ENCODE measurements at places on chromosomes 1 and 21.

DNA sequence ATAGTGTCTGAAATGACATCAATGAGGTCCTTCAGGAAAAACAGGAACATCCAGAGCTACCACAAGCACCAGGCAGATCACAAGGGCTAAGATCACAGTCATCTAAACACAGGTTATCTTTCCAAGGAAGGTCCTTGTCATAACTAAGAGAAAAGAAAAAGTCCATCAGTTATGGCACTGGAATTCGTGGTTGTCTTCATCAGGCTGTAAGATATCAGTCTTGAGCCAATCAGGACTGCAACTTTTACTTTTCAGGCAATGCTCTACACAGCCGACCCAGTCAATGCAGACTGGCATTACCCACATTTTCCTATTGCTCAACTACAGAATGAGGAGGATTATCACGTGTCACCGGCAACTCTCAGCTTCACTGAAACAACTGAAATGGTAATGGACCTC, 26.4 kb downstream of the SORT1 start:
- no peak for DNase-seq

DNA sequence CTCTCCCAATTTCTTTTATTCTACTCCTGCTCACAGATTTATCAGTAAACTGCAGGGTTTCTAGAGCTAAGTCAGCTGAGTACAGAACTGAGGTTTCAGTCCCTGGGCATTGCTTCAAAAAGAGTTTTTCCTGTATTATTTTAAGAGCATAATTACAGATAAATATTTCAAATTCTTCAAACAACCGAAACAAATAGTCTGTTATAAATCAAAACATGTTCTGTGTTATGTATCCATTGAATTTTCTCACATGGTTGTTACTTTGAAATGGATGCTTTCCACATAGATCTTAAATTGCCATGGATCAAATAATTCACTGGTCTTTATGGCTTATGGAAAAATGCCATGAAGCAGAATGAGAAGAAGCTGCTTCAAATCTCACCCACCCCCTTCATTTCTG, 64.5 kb downstream of the LRRC8C start:
- no peak for DNase-seq

- DNase-seq = peak; percentile 34
Observed at GRCh38 chr1:5748286-5749225, 243.7 kb downstream of the NPHP4 start.

DNA sequence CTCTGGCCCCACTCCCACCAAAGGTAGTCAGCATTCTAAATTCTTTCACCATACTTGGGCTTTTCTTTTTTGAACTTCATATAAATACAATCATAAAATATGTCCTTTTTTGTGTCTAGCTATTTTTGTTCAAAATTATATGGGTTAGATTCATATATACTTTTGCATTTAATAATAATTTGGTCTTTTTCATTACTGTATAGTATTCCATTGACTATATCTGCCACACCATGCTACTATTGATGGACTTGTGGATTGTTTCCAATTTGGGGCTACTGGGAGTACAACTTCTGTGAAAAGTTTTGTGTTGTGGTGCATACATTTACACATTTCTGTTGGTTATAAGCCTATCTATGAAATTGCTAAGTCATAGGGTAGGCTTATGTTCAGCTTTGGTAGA, 85.7 kb downstream of the GLUL start:
- no peak for DNase-seq

DNA sequence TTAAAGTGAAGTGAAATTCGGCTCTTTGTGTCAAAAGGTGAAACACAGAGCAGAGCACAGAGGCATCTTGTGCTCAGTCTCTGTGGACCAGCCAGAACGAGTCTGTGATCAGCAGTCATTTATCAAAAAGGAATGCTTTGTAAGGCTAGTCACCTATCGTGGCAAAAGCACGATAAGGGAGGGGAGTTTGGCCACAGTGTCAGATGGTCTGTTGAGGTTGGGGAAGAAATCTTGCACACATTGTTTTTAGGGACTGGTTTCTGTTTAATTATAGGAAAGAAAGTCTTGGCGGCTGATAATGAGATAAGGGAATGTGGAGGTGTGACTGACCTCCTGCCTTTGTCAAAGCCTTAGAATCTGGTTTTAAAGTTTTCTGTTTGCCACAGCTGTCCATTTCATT, 58.2 kb upstream of the KIAA1614 start:
- no peak for DNase-seq

DNA sequence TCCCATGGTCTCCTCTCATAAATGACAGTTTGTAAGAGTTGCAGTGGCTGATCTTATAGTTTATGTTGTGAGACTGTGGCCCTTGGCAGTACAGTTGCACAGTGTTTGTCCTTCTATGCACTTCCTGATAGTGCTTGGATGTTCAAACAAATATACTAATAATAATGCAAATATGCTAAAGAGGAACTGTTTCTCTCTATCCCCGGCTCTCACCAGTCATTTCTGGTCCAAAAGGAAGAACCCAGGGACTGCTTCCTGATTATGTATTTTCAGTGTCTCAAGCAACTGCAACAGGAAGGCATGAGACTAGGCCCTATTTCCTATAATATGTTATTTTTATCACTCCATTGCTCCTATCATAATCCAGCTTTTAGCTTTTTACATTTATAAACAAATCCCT, 17.0 kb upstream of the SUCO start:
- DNase-seq = no peak

DNA sequence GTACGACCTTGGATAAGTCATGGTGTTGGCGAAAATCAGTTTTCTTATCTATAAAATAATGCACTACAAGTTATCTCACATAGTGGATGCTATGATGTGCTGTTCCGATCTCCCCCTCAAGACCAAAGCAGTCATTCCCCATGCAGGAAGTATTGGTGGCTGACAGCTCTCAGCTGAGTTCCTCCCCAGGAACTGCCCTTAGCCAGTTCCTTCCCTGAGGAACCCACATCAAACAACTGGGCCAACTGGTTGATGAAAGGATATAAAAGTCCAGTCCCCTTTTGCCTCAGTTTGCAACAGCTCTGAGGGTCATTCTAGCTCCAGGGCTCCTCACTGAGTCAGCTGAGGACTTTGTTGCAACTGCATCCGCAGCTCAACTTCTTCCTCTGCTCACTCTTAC, 16.1 kb upstream of the SLAMF1 start:
- no peak for DNase-seq

DNA sequence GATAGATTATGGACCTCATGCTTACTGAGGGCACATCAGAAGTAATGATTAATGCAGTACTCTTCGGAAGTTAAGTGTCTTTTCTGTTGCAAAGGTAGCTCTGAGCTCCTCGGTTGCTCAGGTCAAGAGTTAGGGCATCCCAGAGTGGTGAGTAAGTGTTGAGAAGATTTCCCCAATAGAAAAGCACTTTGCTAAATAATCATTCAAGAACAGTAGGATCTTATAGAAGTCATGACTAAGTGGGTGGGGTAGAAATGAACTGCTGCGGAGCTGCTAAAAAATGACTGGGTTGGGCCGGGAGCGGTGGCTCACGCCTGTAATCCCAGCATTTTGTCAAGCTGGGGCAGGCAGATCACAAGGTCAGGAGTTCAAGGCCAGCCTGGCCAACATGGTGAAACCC, 648.6 kb upstream of the CAMK1G start:
- DNase-seq = no peak

DNA sequence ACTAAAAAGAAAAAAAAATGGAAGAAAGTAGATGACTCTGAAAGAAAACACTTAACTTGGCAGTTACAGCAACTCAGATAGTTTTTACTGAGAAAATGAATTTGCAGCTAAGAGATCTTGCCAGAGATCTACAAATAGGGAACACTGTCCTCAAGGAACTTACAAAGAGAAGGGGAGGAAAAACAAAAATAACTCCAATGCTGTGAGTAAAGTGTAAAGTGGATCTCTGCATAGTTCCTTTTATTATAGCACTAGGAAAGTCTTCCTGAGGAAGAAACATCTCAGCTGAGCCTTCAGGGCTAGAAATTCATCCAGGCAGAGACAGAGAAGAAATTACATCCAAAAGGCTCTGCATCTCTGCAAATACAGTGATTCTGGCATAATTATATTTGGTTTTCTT, 3.9 kb downstream of the CD1B start:
- no peak for DNase-seq

GRCh38 chr1:207909687-207910086, 1.2 kb downstream of the CD34 start:
- DNase-seq = no peak

GRCh38 chr1:9649769-9650168, 1.8 kb upstream of the PIK3CD start:
- DNase-seq = no peak

DNA sequence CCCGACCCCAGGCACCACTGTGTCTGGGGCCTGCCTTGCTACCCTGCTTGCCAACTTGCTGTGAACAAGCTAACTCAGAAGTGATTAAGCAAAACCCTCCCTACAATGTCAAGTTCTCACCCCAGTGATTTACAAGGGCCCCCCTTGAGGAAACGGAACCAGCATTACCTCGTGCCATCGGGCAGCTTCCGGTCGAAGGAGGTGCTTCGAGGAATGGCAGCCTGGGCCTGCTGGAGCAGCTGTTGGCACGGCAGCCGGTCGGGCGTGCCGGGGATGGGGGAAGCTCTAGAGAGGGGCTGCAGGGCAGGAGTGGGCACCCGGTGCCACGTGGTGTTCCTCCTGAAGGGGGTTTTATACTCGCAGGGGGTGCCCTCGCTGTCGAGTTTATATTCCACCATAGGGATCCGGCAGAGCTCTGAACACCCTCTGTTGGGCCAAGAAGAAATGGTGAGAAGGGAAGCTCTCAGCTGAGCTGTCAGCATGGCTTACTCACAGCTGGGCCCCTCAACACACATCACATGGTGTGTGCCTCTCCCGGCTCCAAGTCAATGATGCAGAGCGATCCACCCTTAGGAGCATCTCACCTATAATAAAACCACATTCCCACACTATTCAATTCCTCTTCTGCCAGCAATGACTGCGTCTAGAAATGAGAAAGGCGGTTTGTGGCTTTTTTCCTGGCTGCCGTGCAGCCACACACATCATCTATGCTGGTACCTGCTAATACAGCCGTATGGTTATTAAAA, 184.4 kb downstream of the SIPA1L2 start:
- no peak for DNase-seq

DNA sequence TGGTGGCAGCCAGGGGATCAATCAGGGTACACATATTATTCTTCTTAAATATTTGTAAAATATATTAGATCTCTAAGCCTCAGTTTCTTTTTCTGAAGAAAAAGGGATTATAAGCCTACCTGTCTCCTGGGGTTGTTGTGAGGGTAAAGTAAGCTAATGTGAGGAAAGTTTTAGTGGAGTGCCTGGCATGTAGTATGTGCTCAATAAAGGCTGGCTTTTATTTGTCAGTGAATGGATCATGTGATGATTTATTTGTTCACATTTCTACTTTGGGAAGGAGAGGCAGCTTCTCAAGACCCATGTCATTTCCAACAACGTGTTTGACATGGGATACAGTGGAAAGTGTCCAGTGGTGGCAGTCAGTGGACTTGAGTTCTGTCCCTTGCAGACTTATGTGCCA, 12.4 kb upstream of the RBM15 start:
- DNase-seq = no peak

GRCh38 chr1:118209648-118210047, 24.6 kb upstream of the SPAG17 start:
- DNase-seq = no peak

- no peak for DNase-seq
Observed at GRCh38 chr1:3323021-3323795, 131.3 kb upstream of the ARHGEF16 start.
